ENCODE measurements at places on chromosomes 1 and 21.

DNA sequence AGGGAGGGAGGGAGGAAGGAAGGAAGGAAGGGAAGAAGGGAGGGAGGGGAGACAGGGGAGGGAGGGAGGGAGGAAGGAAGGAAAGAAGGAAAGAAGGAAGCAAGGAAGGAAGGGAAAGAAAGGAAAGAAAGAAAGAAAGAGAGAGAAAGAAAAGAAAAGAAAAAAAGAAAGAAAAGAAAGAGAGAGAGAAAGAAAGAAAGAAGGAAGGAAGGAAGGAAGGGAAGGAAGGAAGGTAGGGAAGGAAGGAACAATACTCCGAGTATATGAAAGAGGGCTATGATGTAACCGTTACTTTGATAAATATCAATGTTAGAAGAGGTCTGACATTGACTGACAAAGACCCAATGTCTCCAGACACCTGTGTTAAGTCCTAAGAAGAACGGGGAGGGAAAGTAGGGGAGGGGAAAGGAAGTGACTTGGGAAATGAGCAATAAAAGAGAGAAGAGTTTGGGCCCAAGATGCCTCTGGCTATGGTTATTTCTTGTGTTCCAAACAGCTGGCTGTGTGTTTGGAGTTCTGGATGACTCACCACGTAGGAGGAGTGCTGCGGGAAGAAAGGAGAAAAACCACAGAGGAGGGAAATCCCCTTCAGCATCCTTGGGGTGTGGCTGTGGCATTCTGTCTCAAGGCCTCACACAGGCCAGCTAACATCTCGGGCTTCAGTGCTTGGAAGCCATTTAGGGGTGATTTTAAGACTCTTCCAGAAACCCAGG lies 37.0 kb upstream of the RXRG start:
- no peaks in the 10 kb centered on the region for H3K36me3 ChIP-seq
- H3K4me1 ChIP-seq: no peaks in the 10 kb centered on the region
- no peak overlapping the region for H3K27ac ChIP-seq
- H3K4me3 ChIP-seq: no peak overlapping the region
- no peaks in the 10 kb centered on the region for H3K27me3 ChIP-seq

DNA sequence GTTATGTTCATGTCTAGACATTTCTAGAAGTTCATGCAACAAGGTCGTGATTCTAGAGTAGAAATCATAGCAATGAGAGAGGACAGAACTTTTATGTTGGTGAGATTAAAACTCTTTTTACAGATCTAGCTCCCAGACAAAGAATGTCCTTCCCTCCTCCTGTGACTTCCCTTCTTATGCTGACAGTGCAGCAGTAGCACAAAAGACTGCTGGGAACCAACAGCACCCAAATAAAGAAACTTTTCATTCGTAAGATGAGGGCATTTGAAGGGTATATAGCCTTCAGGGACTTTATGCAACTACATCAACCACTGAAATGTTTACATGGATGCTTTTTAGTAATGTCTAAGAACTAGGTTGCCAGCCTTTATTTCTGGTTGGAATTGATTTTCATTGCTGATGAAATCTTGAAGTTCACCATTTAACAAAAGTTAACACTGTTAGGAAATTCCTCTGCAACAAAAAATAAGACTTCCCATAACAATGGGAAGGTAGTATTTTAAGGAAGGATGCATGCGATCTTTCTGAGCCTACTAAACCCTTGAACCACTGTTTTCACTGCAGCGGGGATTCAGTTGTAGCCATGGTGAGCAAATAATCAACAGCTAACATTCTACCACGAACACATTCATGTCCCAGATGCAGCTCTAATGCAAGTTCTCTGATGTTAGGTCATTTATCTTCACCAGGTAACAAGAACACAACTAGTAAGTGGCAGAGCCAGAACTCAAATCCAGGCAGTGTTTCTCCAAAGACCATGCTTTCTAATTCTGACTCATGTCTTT lies 672.8 kb downstream of the PTPRC start:
- DNase-seq: no peak
- H3K4me1 ChIP-seq: 0 out of 2 replicates have a peak, but pooled peaks cover 3% of the 10 kb centered on the region
- no peaks in the 10 kb centered on the region for H3K27me3 ChIP-seq
- no peaks in the 10 kb centered on the region for H3K36me3 ChIP-seq
- no peak overlapping the region for H3K4me3 ChIP-seq

DNA sequence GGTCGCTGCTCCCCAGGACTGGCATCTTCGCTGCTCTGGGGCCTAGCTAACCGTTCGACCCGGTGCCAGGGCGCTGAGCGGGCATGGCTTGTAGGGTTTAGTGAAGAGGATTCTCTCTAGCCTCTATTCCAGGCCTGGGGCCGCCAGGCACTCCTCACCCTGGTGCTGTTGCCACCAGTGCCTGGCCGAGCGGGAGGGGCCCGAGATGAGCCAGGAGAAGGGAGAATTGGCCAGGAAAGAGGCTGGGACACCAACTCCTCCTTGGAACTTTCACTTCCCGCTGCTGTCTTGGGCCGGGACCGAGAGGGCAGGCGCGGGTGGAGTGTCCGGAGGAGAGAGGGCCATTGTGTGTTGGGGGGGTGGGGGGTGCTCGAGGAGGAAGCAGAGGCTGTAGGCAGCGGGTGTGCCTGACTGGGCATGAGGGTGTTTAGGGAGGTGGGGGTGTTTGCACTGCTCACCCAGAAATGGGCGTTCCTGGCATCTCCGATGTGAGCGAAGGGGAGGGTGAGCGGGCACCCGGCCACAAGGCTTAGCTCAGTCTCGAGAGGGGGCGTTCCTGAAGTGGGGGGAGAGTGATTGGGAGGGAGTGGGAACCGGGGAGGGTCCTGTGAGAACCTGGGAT lies 772 bp downstream of the ADAM15 start:
- peak overlapping the region; percentile 45 for H3K4me3 ChIP-seq
- peaks cover 4% of the 10 kb centered on the region for H3K4me1 ChIP-seq
- no peaks in the 10 kb centered on the region for H3K36me3 ChIP-seq
- no peak for DNase-seq

DNA sequence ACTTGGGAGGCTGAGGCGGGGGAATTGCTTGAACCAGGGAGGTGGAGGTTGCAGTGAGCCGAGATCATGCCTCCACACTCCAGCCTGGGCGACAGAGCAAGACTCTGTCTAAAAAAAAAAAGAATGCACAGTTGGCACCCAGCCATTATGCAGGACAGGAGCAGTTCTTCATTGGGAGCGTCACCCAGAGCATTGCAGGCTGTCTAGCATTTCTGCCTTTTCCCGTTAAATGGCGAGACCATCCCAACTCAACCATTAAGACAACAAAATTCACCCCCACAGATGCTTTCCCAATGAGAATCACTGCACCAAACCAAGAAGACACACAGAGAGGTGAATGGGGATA lies 105.8 kb downstream of the EDEM3 start:
- no peaks in the 10 kb centered on the region for H3K4me1 ChIP-seq
- H3K4me3 ChIP-seq: no peak overlapping the region
- no peaks in the 10 kb centered on the region for H3K27me3 ChIP-seq
- no peaks in the 10 kb centered on the region for H3K36me3 ChIP-seq
- no peak overlapping the region for H3K27ac ChIP-seq

GRCh38 chr1:108972951-108973350 lies 9.7 kb upstream of the CLCC1 start:
- no peak for DNase-seq
- H3K36me3 ChIP-seq: 0 out of 2 replicates have a peak, but pooled peaks cover 3% of the 10 kb centered on the region

DNA sequence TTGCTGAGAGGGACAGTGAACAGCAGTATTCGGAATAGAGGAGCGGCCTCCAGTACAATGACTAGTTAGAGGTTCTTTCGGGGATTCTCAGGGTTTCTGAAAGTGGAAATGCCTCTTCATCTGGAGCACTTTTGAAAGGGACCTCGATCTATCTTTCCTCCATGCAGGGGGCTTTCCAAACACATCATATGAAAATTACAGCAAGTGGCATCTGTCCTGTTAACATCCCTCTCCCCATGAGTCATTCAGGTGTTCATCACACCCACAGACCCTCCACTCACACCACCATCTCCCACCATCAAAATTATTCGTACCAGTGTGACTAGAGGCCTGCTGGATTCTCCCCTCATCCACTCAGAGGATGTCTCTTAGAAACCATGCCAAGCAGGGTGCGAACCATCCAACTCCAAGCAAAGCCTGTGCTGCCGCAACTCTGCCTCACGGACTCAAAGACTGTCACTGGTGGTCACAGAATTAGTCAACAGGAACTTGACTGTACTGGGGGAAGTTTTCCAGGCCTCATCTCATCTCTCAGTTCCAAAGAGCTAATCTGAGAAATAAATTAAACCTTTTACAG lies 211.1 kb downstream of the MRPL39 start:
- no peak overlapping the region for H3K27ac ChIP-seq
- no peaks in the 10 kb centered on the region for H3K36me3 ChIP-seq
- H3K4me1 ChIP-seq: no peaks in the 10 kb centered on the region
- H3K27me3 ChIP-seq: no peaks in the 10 kb centered on the region

- H3K36me3 ChIP-seq: no peaks in the 10 kb centered on the region
- no peaks in the 10 kb centered on the region for H3K4me1 ChIP-seq
- no peak overlapping the region for H3K27ac ChIP-seq
- no peak for DNase-seq
- no peak overlapping the region for H3K4me3 ChIP-seq
Observed at GRCh38 chr1:245434280-245434679, 279.5 kb downstream of the KIF26B start.

DNA sequence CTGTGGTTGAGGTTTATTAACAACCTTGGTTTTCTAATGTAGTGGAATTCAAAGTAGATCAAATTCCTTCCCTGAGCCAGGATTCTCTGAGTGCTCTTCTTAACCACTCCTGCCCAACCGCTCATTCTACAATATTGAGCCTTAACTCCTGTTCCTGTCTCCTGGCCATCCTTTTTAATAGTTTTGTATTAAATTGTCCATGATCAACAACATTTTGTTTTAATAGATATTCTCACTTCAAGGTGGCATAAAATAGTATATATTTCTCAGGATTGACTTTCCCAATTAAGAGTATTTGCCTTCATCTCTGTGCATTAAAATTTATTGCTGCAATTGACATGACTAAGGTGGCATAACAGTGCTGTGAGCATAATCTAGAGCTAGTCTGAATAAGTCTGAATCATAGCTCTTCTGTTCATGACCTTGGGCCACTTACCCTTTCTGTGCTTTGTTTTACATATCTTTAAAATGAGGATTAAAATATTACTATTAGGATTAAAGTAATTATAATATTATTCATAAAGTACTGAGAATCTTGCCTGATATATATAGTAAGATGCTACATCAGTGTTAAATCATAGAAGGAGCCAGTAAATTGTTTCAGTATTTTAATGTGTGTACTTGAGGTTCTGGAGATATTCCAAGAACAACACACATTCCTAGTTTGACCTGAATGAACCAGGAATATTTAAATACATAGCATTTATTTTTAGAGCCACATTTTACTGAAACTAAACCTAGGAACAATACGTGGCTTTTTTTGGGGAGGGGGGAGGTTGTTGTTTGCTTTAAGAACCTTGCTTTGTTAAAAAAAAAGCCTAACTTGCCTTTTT lies 76.4 kb downstream of the ADGRL2 start:
- no peak for DNase-seq
- H3K27ac ChIP-seq: no peak overlapping the region
- no peaks in the 10 kb centered on the region for H3K27me3 ChIP-seq
- H3K4me1 ChIP-seq: peaks cover 3% of the 10 kb centered on the region

DNA sequence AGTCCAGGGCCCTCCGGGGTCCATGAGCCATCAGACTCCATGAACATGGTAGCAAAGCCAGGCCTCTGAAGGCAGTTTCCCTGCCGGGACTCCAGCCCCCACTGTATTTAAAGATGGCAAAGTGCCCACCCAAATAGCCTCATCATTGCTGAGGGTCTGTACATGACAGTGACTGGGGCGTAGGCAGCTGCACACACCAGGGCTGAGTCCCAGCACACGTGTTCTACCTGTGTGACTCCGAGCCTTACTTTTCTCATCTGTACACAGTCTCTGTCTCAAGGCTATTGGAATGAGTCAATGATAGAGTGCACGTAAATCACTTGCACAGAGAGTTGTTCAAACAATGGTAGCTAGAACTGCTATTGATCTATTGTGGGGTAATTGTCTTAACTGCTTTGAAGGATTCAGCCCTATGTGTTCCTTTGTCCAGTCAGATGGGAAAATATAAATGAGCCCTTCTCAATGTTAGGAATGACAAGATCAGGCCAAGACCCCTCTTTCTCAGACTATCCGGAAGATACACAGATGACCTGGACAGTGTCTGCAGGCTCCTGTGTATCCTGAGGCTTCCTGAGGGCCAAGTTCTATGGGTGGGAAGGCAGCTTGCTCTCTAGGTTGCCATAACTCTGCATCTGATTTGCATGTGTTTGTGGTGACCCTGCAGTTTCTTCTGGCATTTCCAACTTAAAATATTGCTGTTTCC lies 48.9 kb downstream of the RASSF5 start:
- DNase-seq: no peak
- H3K4me3 ChIP-seq: peak overlapping the region; percentile 65
- H3K4me1 ChIP-seq: peaks cover 4% of the 10 kb centered on the region

GRCh38 chr1:109502364-109502851 lies 7.1 kb downstream of the AMIGO1 start:
- H3K27ac ChIP-seq: no peak overlapping the region
- DNase-seq: no peak
- H3K4me1 ChIP-seq: peaks cover 11% of the 10 kb centered on the region
- H3K27me3 ChIP-seq: no peaks in the 10 kb centered on the region

- H3K27ac ChIP-seq: no peak overlapping the region
- no peak overlapping the region for H3K4me3 ChIP-seq
- no peaks in the 10 kb centered on the region for H3K27me3 ChIP-seq
- no peak for DNase-seq
- peaks cover 27% of the 10 kb centered on the region for H3K4me1 ChIP-seq
Observed at GRCh38 chr1:205310976-205311704, 10.4 kb downstream of the NUAK2 start.

DNA sequence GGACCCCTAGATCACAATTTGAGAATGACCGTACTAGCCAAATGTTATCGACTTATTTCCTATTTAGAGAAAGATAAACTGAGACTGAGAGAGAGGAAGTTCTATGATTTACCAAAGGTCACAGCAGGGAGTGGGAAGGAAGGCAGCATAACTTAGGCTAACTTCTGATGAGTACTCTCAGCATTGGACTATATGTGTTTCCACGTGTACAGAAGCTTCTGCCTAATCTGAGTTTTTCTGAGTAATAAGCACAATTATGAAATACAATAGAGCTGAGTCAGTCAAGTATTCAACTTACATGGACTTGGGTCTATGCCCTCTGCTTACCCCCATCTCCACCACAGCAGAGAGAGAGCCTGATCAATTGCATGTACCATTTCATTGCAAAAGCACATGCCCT lies 88.1 kb upstream of the HIVEP3 start:
- peaks cover under 1% of the 10 kb centered on the region for H3K27me3 ChIP-seq
- H3K4me3 ChIP-seq: no peak overlapping the region
- H3K36me3 ChIP-seq: no peaks in the 10 kb centered on the region

DNA sequence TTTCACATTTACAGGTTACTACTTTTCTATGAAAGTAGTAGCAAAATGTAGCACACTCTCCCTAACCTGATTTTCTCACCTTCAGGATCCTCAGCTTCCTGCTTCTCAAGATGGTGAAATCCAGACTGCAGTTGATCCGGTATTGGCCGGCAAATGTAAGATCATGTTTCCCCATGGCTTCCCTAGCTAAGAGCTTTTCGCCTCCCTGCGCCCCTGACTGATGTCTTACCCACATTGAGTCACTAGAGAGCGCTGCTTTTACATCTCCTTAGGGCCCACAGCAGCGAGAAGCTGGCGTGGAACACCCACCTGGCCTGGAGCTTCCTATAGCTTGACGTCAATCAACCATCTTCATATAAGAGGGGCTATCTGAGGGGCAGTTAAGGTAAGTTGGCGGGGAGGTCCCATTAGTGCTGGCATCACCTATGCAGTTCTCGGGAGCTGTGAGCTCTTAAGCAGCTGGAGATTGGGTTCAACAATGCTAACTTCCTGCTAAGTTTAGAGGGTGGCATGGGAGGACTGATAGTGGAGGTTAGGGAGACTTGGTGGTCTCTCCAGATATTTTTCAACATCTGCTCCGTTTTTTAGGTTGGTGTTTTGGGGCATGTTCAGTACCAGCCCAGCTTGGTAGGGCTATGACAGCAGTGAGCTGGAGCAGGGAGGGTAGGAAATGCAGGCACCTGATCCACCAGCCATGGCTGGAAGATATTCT lies 5.5 kb downstream of the PTPN7 start:
- H3K4me3 ChIP-seq: no peak overlapping the region
- peak; percentile 77 for DNase-seq
- H3K4me1 ChIP-seq: peaks cover 5% of the 10 kb centered on the region

Measured in H1 (cell line).